ENCODE measurements at places on chromosomes 2 and 18.
A peak's percentile ranks its signal among the peaks of the same experiment; 100 is the strongest.

GRCh38 chr2:150570712-150571111 is 83.2 kb upstream of the RND3 start:
- no peaks in the 10 kb centered on the region for H3K36me3 ChIP-seq
- no peak overlapping the region for H3K4me3 ChIP-seq
- no peaks in the 10 kb centered on the region for H3K27me3 ChIP-seq
- no peak overlapping the region for H3K27ac ChIP-seq
- DNase-seq: no peak

GRCh38 chr2:145691659-145692058 is 1171.7 kb upstream of the ZEB2 start:
- no peaks in the 10 kb centered on the region for H3K4me1 ChIP-seq
- no peaks in the 10 kb centered on the region for H3K27me3 ChIP-seq
- no peak overlapping the region for H3K27ac ChIP-seq
- no peaks in the 10 kb centered on the region for H3K36me3 ChIP-seq
- H3K4me3 ChIP-seq: no peak overlapping the region

GRCh38 chr2:120791962-120792297 is 56.3 kb downstream of the GLI2 start:
- no peaks in the 10 kb centered on the region for H3K36me3 ChIP-seq
- H3K27me3 ChIP-seq: no peaks in the 10 kb centered on the region
- H3K4me1 ChIP-seq: no peaks in the 10 kb centered on the region
- H3K27ac ChIP-seq: no peak overlapping the region
- no peak for DNase-seq

GRCh38 chr2:332592-332991 is 44.7 kb upstream of the ALKAL2 start:
- no peak overlapping the region for H3K27ac ChIP-seq
- no peaks in the 10 kb centered on the region for H3K36me3 ChIP-seq
- no peak for DNase-seq
- no peaks in the 10 kb centered on the region for H3K27me3 ChIP-seq

- no peak overlapping the region for H3K4me3 ChIP-seq
- H3K27ac ChIP-seq: no peak overlapping the region
- H3K36me3 ChIP-seq: no peaks in the 10 kb centered on the region
- peaks cover 3% of the 10 kb centered on the region for H3K4me1 ChIP-seq
- no peaks in the 10 kb centered on the region for H3K27me3 ChIP-seq
- DNase-seq: peak; percentile 90
Measured at GRCh38 chr2:122007126-122007525, 251.7 kb downstream of the TSN start.

- H3K27ac ChIP-seq: peak overlapping the region; percentile 93
- H3K27me3 ChIP-seq: no peaks in the 10 kb centered on the region
Measured at GRCh38 chr2:108447947-108448677, 894 bp upstream of the GCC2 start.

DNA sequence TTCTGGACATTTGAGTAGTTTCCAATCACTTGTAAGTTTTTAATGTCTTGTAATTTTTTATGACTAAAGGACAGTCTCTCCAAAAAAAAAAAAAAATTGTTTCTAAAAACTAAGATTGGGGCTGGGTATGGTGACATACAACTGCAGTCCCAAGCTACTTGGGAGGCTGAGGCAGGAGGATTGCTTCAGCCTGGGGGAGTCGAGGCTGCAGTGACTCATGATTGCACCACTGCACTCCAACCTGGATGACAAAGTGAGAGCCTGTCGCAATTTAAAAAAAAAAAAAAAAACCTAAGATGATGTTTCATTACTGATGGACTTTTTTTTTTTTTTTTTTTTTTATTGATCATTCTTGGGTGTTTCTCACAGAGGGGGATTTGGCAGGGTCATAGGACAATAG is 34.4 kb upstream of the PKDCC start:
- no peaks in the 10 kb centered on the region for H3K27me3 ChIP-seq
- no peak for DNase-seq
- H3K27ac ChIP-seq: no peak overlapping the region
- no peaks in the 10 kb centered on the region for H3K36me3 ChIP-seq

GRCh38 chr2:8539743-8540551 is 141.9 kb upstream of the ID2 start:
- no peaks in the 10 kb centered on the region for H3K36me3 ChIP-seq
- H3K27ac ChIP-seq: peak overlapping the region; percentile 57
- no peak overlapping the region for H3K4me3 ChIP-seq
- H3K27me3 ChIP-seq: no peaks in the 10 kb centered on the region
- DNase-seq: peak; percentile 74

DNA sequence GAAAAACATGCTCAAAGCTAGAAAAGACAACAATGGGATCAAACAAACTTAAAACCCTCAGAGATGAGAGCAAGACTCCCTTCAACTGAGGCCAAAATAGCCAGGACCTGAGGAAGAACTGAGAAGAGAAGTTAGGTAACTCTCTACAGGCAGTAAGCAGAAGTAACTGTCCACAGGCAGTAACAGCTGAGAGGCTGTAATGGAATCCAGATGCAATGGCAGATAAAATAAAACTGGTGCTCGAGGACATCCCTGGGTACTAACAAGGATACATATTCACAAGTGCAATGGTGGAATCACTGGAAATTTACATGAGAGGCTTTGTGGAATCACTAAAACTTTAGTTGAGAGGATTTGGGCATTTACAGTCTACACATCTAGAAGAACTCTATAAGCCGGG is 30.4 kb upstream of the C2orf66 start:
- H3K27ac ChIP-seq: no peak overlapping the region
- no peaks in the 10 kb centered on the region for H3K27me3 ChIP-seq
- H3K4me1 ChIP-seq: no peaks in the 10 kb centered on the region

- H3K27ac ChIP-seq: no peak overlapping the region
- no peaks in the 10 kb centered on the region for H3K27me3 ChIP-seq
- DNase-seq: no peak
- H3K4me1 ChIP-seq: no peaks in the 10 kb centered on the region
- peaks cover 23% of the 10 kb centered on the region for H3K36me3 ChIP-seq
Measured at GRCh38 chr2:667332-667999, 9.7 kb downstream of the TMEM18 start.

DNA sequence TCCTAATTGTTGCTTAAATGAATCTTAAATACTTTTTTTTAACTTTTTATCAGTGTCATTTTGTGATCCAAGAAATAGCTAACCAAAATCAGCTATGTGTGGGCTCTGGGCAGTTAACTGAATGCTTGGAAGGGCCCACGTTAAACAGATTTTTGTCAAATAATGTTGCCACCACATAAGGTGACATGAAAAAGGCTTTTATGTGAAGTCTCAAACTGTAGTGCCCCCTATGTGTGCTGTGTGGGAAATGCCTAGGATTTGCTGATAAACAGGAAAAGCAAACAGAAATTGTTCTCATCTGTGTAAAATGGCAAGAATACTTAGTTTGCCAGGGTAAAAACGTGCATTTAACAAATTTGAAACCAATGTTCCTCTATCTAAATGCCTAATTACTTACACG is 242.2 kb downstream of the ZNF516 start:
- DNase-seq: no peak
- H3K36me3 ChIP-seq: no peaks in the 10 kb centered on the region
- no peak overlapping the region for H3K4me3 ChIP-seq
- H3K27me3 ChIP-seq: no peaks in the 10 kb centered on the region

DNA sequence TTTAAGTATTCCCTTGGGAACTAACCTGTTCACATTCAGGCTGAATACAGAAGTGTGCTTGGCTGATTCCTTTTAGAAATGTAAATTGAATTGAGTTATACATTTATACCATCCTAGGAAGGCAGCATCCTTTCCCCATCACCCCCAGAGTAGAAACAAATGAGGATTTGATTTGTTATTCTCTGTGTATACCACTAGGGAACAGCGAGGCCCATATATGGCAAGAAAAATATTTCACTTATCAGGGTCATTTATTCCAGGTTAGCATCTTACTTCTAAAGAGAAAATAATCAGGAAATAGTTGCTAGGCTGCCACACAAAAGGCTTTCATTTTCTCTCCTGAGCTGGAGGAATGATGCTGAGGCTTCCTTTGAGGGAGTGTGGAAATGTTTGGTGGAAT is 516.9 kb downstream of the PIK3C3 start:
- no peak overlapping the region for H3K4me3 ChIP-seq
- H3K27me3 ChIP-seq: no peaks in the 10 kb centered on the region
- no peak overlapping the region for H3K27ac ChIP-seq
- H3K4me1 ChIP-seq: no peaks in the 10 kb centered on the region
- H3K36me3 ChIP-seq: no peaks in the 10 kb centered on the region
- no peak for DNase-seq

DNA sequence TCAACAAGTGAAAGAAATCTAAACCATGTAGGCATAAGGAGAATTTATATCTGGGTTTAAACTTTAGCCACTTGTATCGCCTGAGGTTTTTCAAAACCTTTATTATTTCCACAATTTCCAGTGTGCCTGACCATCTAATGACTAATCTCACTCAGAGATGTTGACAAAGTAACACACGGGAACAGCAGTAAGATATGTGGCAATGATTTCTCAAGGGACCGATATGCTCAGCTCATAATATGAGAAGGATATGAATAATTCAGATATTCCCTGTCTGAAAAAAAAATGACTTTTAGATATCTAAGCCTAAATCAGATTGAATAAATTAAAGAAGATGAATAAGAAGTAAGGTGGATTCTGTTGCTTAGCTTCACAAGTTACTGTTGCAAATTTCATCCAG is 43.5 kb downstream of the TMEM163 start:
- no peak overlapping the region for H3K4me3 ChIP-seq
- H3K27ac ChIP-seq: peak overlapping the region; percentile 20
- DNase-seq: no peak
- no peaks in the 10 kb centered on the region for H3K27me3 ChIP-seq
- no peaks in the 10 kb centered on the region for H3K4me1 ChIP-seq

GRCh38 chr2:28960401-28960800 is 20.7 kb upstream of the TOGARAM2 start:
- no peak for DNase-seq
- peaks cover 2% of the 10 kb centered on the region for H3K4me1 ChIP-seq
- H3K4me3 ChIP-seq: no peak overlapping the region
- H3K27ac ChIP-seq: no peak overlapping the region

DNA sequence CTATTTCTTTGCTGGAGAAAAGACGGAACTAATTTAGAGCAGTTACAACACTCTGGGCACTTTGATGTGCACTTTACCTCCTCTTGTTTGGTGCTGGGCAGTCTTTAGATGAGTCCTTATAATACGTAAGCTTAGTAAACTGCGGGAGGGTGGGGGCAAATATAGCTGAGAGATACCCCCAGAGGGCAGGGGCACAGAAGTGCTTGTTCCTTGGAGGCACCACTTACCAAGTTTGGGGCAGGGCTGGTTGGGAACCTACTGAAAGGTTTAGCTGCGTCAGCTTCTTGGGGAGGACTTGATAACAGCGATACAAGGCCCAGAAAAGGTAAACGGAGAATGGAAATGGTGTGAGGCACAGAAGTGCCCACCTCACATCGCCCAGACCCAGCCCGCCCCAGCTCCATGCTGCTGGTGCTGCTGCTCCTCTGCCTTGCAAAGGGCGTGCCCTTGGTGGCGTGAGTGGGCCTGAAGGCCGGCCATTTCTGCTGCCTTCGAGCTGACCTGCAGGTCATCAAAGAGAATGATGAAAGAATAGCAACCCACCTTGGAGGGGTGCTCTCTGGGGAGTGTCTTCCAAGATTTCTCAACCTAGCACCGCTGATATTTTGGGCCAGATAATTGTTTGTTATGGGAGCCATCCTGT is 128.2 kb upstream of the EML6 start:
- DNase-seq: no peak
- H3K27me3 ChIP-seq: no peaks in the 10 kb centered on the region
- H3K36me3 ChIP-seq: peaks cover 38% of the 10 kb centered on the region
- H3K4me1 ChIP-seq: peaks cover 7% of the 10 kb centered on the region
- H3K27ac ChIP-seq: no peak overlapping the region

- no peaks in the 10 kb centered on the region for H3K4me1 ChIP-seq
- no peaks in the 10 kb centered on the region for H3K36me3 ChIP-seq
- no peak overlapping the region for H3K27ac ChIP-seq
- no peak for DNase-seq
- no peak overlapping the region for H3K4me3 ChIP-seq
- no peaks in the 10 kb centered on the region for H3K27me3 ChIP-seq
Measured at GRCh38 chr18:22830511-22830910, 102.6 kb upstream of the RBBP8 start.

GRCh38 chr2:144237830-144238627 is 281.9 kb downstream of the ZEB2 start:
- no peak overlapping the region for H3K4me3 ChIP-seq
- H3K4me1 ChIP-seq: no peaks in the 10 kb centered on the region
- no peak for DNase-seq
- no peak overlapping the region for H3K27ac ChIP-seq
- H3K36me3 ChIP-seq: no peaks in the 10 kb centered on the region
- no peaks in the 10 kb centered on the region for H3K27me3 ChIP-seq
